ENCODE measurements at places on chromosomes 7 and 10.
A peak's percentile ranks its signal among the peaks of the same experiment; 100 is the strongest.

- DNase-seq = no peak
These were observed 1.3 kb downstream of the PTN start for GRCh38 chr7:137342265-137342664.

GRCh38 chr10:101564490-101564991 is 23.5 kb downstream of the POLL start:
- DNase-seq = no peak

DNA sequence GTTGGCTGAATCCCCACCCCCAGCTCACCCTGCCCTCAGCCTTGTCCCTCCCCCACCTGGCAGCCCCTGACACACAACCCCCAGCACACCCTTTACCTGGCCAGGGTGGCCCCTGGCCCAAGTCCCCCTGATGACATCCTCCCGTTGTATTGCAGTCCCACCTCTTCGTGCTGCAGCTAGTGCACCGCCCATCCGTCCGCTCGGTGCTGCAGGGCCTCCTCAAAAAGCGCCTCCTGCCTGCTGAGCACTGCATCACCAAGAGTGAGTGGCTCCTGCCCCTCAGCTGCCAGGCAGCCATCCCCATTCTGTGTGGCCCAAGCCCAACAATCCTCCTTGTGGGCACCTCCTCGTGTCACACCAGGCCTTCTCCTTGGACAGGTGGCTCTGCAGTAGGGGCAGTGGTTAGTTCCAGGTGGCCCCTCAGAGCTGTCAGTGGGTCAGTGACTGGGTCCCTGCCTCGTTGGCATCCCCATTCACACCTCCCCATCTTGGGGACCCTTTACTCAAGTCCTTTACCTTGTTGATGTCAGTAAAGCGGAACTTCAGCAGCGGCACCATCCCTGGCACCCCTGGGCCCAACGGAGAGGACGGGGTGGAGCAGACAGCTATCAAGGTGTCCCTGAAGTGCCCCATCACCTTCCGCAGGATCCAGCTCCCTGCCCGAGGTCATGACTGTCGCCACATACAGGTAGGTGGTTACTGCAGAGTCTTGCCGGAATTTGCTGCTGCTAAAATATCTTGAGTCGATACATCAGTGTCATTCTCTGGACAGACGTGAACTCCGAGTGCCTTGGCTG is 14.3 kb downstream of the ZMIZ2 start:
- no peak for DNase-seq

DNA sequence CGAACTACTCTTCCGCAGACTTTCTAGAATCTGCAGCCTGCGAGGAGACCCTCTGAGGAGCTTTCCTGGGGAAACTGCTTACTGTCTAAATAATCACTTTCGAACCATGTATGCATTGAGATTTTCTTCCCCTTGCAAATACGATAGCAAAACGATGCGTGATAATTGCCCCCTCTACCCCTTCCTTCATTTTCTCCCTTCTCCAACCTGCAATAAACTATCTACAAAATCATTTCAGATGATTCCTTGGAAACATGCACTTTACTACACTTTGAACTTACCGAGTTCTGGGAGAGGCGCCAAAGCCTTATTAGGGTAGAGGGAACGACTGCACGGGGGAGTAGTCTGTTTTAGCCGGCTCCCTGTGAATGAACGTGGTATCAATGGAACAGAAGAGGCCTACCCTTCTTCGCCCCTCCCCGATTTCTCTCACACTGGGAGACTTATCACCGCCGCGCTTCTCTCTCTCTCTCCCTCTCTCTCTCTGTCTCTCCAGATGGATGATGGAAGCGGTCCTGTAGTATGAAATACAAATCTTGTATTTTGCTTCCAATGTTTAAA is at the start of gene FGFBP3:
TSS of gene FGFBP3 (minus strand) at position 370 of the 561 bp plus-strand sequence. CDS start 517 bp downstream, outside the sequence.
- DNase-seq = no peak

DNA sequence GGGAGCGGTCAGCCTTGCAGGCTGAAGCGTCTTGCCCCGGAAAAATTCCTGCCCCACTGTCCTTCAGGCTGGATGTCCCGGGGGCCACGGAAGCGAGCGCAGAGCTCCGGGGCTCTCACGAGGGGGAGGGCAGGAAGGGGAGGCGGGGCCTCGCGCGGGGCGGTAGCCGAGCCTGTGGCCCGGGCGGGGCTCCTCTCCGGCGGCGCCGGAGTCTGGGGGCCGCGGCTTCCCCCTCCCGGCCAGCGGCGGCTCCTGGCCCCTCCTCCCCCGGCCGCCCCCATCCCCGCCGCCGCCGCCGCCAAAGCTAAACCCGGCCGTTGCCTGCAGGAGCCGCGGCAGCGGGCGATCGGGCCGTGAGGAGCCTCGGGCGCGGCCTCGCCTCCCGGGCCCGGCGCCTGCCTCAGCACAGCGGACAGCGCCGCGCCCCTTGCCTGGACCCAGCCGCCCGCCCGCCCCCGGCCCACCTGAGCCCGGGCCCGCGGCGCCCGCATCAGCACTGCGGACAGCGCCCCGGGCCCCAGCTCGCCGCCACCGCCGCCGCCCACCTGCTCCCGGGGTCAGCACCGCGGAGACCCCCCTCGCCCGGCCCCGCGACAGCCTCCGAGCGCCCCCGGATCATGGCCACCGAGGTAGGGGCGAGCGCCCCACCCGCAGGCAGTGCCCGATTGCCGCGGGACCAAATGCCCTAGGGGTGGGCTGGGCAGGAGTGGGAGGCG is at the start of gene GOLGA7B:
TSS of gene GOLGA7B (plus strand) at position 157 of the 716 bp plus-strand sequence. CDS start at position 618, 461 bp downstream.
- peak; percentile 46 for DNase-seq

DNA sequence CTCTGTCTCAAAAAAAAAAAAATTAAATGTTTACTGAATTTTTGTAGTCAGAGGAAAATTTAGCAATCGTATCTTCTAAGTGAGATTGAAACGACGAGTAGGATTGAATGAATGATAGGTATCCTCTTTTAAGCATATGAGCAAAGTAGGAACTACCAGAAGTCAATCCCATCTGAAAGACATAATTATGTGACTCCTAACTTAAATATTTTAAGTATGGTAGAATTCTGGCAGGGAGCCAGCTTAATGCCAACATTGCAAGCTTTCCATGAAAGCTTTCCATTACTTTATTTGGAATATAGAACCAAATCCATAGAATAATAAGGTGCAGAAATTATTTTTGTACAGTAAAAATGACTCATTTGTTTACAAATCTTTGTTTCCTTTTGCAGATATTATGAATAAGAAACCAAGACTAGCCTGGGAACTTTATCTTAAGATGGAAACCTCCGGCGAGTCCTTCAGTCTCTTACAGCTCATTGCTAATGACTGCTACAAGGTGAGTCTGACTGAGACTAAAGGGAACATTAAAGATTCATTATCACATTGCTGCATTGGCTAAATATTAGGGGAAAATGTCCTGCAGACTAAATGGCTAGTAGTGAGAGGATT is 50.2 kb upstream of the UBN2 start:
- no peak for DNase-seq

DNA sequence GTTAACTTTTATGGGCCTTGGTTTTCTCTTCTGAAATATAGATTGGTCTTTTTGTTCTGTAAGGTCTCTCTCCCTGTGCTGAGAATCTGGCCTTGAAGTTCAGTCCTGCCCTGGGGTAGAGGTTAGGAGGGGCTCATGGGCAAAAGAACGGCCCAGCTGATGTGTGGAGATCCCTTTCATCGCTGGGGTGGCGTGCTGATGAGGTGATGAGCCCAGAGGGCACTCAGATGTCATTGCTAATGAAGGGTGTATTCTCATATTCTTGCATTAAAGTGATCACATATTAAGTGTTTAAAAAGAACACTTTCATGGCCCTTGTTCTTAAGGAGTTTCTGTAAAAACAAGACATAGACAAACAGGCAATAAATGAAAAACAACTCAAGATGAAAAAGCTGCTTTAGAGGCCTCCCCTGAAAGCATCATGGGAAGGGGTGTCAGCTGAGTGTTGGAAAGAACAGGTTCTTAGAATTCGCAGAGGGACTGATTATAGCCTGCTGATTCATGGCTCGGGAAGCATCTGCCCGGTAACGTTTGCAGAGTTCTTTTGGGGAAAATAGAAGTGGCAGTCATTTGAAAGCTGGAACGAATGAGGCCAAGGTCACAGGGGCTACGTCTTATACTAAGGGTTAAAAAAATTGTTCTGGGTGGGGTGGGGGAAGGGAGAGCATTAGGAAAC is 72.5 kb upstream of the GPR158 start:
- no peak for DNase-seq

GRCh38 chr10:61125560-61126170 is 181.7 kb upstream of the RHOBTB1 start:
- no peak for DNase-seq

DNA sequence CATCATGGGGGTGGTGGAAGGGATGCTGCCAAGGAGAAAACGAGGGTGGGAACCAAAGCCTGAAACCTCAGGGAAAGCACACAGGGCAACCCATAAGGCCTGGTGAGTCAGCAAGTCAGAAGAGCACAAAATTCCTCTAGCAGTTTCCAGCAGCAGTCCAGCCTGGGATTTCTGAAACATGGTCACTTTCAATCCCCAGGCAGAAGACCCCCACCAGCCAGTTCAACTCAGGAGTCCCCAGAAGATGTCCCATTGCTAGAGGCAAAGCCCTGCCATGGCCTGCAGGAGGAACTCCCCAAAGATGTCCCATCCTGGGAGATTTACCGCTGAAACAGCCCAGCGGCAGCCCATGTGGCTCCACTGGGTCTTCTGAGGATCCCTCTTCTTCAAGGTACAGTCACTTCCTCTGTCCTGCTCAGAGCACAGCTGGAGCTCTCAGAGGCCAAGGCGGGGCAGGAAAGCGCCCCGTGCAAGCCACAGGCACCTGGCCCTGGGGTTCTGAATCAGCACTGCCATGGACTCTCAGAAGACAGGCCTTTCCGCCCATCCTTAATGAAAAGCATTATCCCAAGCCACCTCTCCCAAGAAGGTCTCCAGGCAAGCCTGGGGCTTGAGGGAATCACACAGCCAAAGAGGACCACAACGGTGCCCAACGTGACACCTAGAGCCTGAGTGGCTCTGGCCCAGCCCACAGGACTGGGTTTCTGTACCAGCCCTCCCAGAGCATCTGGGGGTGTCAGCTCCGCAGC is 196.9 kb downstream of the GRID1 start:
- no peak for DNase-seq

- no peak for DNase-seq
These were observed 4.5 kb downstream of the RTKN2 start for GRCh38 chr10:62264126-62264525.

- peak; percentile 52 for DNase-seq
These were observed at the start of gene NDUFB2 for GRCh38 chr7:140696680-140697446. TSS of gene NDUFB2 (plus strand) at chr7:140696708. CDS start at chr7:140696745, 37 bp downstream.

GRCh38 chr7:44372560-44373417 is 47.4 kb upstream of the CAMK2B start:
- DNase-seq = no peak

DNA sequence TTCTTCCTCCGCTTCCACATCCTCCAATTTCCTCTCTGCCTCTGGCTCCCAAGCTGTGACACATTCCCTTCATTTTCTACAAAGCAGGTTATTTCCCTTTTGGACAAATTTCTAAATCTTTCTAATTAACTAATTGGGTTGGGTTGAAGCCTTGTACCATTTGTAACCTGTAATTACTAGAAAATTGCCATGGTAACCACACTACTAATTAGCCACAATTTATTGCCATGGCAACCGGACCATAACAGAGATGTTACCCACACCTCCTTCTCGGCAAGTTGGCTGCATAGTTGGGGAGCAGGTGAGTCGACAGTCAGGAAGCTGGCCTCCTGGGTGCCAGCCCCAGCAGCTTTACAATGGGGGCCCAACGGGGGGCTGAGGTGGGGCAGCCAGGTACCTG is 61.6 kb downstream of the GOLGA7B start:
- DNase-seq = no peak

DNA sequence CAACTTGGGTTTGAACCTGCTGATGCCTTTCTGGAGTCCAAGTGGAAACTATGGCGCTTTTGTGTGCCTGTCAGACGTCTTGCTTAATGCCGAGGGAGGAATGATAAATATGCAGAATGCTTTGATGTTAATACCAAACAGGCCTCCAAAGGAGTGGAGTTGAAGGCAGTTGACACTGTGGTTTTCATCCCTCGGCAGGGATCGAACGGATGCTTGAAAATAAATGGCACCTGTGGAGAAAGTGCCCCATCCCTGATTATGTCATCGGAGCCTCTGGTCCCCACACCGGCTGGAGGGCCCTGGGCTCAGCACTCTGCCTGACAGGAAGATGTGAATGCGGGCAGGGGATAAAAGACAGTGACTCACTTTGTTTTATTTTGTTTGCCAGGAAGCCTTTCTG is 148.7 kb upstream of the GPR26 start:
- no peak for DNase-seq

DNA sequence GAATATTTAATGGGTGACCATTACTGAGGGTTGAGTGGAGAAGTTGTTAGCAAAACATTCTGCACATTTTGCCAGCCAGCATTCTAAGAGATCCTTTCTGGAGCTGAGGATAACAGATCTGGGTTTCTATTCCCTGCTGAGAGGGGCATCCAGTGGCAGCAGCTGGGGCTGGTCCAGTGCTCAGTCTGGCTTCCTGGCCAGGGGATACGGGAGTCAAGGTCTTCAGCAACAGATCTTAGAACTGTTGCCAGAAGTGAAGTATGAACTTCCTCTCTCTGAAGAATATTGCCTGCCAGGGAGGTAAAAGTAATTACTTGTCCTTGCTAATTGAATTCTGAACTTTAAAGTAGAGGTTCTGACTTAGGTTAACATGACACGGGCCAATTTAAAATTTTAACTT is 568.4 kb downstream of the REEP3 start:
- DNase-seq = no peak

- DNase-seq = no peak
These were observed 8.6 kb upstream of the TAS2R60 start for GRCh38 chr7:143434660-143435059.

- no peak for DNase-seq
These were observed 61.3 kb downstream of the RAPGEF5 start for GRCh38 chr7:22295402-22296264.

- DNase-seq = no peak
These were observed 740.4 kb downstream of the GATA3 start for GRCh38 chr10:8794860-8795259.

- no peak for DNase-seq
These were observed 178.1 kb upstream of the SEMA3A start for GRCh38 chr7:84372712-84373111.

DNA sequence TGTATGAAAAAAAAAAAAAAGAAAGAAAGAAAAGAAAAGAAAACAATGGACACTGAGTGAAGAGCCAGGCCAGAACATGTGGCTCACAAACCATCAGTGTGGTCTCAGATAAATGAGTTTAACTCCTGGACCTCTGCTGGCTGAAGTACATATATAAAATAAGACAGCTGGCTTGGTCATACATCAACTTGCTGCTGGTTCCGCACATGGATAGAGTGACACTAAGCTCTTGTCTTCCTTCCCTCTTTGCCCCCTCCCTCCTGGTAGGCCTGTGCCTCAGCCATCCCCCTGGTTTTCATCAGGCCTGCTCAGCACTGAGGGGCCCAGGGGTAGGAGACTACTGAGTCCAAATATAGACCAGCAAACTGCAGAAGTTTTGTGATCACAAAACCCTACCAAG is 58.1 kb upstream of the DGKI start:
- no peak for DNase-seq

- no peak for DNase-seq
These were observed 85.2 kb upstream of the EGFR start for GRCh38 chr7:54933643-54934042.

DNA sequence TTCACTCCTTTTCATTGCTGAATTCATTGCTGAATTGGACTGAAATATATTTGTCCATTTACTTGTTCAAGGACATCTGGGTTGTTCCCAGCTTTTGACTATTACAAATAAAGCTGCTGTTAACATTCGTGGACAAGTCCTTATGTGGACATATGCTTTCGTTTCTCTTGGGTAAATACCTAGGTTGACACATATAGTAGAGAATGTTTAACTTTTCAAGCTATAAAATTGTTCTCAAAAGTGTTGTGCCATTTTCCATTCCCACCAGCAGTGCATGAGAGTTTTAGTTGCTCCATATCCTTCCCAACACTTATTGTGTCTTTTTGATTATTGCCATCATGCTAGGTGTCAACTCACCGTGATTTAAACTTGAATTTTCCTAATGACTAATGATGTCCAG is 17.5 kb upstream of the CPVL start:
- DNase-seq = no peak

All from CD4-positive, alpha-beta T cell (primary cell).